ENCODE measurements at places on chromosomes 12 and 14.

DNA sequence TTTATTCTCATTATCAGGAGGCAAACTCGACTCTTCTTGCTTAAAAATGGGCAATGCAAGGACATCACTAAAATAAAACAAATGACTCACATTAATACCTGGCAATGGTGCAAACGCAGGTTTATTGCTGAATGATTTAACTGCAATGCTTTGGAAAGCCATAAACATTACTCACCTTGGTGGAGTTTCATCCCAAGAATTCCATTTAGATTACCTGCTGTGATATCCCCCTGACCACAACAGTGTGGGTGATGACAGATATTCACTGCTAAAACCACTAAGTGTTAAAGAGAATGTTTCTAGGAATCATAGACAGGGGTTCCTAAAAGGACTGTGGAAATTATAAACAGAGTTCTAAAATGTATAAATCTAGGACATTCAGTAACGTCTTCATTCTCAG is 35.3 kb upstream of the CSRNP2 start:
- no peak for DNase-seq

DNA sequence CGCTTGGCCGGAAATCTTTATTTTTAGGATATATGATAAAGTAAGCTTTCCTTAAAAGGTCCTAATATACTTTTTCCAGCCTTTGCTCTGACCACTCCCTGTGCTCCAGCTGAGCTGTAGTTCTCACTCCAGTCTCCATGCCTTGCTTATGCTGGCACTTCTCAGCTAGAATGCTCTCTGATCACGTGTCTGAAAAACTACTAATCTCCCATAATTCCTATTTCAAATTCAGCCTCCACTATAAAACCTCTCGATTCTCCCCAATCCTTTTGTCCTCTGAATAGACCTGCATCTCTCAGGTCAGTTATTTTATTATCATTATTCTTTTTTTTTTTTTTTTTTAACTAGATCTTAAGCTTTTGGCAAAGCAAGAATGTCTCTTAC is 3.7 kb downstream of the BIN2 start:
- DNase-seq: no peak

- DNase-seq: no peak
Observed at GRCh38 chr14:22333422-22334274, 255.4 kb downstream of the DAD1 start.

- DNase-seq: no peak
Observed at GRCh38 chr14:72503696-72504368, 390.1 kb downstream of the DPF3 start.

DNA sequence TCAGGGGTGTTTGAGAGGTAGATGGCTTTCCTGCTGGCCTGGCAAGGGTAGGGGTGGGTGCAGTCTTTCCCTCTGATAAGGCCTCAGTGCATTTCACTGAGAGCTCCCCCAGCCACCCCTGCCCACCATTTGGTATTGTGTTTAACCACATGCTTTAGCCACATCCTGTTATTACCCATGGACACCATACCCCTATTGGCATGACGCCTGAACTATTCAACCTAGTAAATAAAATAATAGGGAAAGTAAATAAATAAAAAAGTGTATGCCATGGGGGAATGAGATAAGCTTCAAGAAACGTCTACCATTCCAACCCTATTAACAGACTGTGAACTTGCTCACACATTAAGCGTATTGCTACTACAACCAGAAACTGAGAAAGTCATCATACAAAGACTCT is 7.6 kb upstream of the LGR5 start:
- no peak for DNase-seq

GRCh38 chr12:40164034-40164433 is 58.2 kb upstream of the SLC2A13 start:
- DNase-seq: no peak

DNA sequence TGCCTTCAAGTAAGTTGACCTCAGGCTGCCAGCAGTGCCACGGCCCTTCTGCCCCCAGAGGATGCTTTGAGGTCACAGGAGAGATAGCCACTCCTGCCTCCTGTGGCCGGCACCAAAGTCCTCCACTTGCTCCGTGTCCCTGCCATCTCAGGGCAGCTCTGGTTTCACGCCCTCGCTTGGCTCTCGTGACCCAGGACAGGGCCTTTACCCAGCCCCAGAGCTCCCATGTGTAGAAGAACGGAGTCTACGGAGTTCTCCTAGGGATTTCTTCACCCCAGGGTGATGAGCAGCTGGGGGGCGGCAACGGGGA is 178.1 kb downstream of the ADGRD1 start:
- DNase-seq: no peak

- no peak for DNase-seq
Observed at GRCh38 chr12:132386926-132387497, 57.6 kb upstream of the GALNT9 start.

DNA sequence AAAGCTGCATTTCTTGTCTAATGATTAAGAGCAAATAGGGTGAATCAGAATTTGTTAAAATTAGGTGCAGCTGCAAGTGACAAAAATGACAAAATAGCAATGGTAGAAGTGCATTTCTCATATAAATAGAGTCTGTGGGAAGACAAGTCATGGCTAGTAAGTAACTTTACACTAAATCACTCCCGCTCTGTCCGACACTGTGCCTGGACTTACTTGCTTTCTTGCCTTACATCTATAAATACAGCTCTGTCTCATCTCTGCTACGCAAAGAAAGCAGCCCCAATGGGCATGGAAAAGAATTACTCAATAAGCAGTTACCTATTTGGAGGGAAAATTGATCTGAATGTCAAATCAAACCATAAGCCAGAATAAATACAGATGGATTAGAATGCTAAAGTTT is 245.4 kb upstream of the KRR1 start:
- DNase-seq: no peak

DNA sequence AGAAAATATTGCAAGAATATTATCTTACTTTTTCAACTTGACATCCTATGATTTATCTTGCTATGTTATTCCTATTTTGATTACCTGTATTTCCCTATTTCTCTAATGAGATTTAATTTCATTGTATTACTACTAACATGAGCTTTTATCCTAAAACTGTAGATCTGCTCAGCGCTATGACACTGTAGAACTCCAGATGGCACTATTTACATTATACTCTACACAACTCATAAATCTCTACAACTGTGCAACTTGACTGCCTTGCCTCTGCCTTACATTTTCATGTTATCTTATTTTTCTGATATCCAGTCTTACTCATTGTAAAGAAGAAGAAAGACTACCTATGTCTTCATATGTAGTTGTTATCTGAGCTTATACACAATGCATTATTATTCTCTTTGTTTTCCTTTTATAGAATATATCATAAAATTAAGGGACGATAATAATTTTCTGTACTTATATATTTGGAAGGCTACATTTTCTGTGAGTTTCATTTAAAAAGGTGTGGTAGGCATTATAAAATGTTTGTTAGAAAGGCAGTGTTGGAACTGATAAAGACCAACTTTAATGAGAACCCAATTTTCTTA is 24.1 kb downstream of the NUP37 start:
- no peak for DNase-seq

DNA sequence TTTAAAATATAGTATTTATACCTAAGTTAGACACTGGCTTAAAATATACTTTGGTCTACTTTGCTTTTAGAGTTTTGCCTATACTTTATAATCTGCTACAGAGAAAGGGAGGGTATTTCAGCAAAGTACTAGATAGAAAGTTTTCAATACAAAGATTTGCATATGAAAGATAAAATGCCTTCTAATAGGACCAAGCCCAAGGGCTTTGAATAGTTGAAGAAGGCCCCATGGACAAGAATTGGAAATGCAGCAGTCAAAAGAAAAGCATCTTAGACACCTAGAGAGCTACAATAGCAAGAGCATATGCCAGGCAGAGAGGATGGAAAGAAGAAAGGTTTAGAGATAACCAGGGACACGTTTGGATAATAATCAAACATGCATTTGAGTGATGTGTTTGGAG is 83.1 kb upstream of the DNM1L start:
- no peak for DNase-seq

DNA sequence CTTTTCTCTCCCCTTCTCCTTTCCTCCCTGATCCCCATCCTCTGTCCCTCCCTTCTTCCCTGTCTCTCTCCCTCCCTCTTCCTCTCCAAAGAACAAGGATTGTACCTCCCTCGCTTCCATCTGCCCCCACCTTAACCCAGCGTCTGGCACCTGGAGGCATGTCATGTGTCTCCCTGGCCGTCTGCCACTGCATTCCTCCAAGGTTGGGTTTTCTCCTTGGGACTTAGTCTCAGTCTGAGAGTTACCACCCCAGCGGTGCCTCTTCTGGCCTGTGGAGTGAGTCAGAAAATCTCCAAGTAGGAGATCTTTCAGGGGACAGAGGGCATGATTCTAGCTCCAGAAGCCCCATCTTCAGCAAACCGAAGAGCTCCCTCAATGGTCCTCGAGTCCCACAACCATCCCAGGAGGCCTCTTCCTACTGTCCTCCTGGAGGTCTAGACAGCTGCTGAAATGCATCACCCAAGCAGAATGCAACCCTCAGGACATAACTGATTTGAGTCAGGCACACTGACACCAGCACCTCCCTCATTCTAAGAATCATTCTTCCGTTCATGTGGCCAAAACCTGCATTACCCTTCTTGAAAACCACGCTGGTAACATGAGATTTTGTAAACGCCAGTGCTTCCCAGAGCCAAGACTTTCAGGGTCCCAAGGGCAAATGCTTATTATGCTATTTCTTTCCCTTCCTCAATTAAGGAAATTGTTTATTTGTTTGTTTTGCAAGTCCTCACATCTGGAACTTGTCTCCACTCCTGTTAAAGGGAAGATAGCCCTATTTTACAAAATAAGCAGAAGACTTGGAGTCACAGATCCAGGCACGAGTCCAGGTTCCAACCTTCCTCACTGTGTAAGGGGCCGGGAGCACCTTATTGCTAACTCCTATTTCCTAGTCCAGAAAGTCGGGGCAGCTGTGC is 463.2 kb downstream of the BCL11B start:
- no peak for DNase-seq

DNA sequence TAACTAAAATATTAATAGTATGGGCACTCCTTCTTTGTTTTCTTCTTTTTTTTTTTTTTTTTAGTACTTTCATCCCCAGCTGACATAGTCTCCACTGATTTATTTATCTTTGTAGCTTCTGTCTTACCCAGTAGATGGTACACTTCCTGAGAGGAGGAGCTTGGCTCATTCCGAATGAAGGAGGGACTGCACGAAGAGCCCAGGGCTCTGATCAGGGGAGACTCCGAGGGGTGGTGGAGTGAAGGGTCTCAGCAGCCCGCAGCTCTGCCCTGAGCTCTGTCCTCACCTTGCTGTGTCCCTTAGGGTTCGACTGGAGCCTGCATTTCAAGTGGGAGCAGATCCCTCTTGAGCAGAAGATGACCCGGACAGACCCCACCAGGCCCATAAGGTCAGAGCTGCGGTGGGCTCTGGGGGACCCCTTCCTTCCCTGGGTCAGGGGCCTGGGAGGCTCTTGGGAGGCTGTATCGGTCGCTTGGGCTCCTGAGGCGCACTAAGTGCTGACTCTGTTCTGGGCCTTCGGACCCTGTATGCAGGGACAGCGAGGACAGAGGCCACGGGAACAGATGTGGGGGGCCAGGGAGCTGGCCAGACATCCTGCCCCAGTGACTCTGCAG is 65.2 kb downstream of the ERH start:
- no peak for DNase-seq

DNA sequence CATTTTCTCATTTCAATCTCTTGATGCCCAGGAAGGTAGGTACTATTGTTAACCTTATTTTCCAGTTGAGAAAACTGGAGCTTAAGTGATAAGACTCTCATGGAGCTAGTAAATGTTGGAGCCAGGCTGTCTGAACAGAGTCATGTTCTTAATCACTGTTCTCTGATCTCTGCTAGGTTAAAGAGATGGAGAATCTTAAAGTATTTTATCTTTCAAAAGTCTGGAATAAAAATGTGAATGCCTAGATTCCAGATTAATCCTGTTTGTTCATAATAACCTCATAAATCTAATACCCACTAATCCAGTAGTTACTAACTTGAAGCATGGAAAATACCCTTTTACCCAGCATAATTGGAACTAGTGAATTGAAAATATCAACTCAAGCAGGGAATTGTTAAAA is 341.0 kb upstream of the RGS6 start:
- no peak for DNase-seq

DNA sequence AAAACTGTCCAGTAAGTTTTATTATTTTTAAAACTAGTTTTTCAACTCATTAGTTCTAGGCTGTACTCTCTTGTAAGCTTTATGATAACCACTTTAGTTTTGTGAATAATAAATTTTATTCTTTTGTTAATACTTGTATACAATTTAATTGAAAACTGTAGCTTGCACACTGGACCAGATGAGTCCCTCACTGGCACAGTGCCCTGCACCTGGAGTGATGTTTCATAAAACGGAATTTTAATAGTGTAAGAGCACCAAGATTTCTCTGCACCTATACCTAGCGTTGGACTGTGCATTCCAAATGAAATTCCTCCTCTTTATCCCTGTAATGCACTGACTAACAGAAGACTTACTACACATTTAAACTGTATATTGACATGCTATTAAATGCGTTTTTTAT is 80.8 kb downstream of the PRIMA1 start:
- no peak for DNase-seq

DNA sequence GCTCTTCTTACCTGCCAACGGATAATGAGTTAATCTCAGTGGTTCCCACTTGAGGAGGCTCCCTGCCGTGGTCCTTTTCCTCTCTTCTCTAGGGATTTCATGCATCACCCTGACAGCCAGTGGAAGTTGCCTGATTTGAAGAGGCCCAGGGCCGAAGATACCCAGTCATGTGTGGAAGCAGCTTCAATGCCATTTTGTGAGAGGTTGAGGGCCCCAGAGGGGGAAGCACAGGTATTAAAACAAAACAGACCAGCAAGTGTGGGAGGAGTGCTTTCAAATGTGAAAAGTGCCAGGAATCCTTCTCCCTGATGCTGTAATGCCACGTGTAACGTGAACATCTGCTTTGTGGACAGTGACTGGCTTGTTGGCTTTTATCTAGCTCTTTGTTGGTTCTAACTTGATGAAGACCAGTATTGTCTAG is 1.5 kb downstream of the TCP11L2 start:
- DNase-seq: no peak

DNA sequence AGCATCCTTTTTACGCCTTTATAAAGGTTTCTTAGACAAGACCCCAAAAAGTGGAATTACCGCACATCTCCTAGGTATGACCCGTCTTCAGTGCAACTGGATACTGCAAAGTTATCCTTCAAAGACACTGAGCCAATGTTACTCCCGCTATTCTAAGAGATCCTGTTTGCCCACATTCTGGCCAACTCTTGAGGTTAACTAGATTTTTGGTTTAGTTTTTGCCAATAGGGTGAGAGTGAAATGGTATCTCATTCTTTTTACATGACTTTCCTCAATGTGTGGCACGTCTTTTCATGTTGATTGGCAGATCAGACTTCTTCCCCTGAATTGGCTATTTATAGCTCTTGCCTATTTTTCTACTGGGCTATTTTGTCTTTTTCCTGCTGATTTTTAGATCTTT is 347.2 kb downstream of the MED13L start:
- no peak for DNase-seq

DNA sequence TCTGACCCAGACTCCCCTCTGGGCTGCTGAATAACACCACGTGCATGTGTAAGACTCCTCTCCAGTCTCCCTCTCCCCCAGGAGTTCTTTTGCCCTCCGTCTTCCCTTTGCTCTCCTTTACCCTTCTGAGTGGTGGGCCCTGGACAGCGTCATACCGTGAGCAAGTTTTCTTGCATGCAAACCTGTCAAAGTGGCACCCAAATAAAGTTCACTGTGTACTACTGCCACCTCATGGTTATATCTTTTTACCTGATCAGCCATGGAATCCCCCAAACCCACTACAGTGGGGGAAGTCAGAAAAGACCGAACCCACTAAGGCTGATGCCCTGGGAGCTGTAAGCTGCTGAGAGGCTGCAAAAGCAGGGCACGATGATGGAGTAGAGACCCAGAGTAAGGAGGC is 131.1 kb upstream of the VRK1 start:
- no peak for DNase-seq

- no peak for DNase-seq
Observed at GRCh38 chr12:11656550-11656949, 7.1 kb downstream of the ETV6 start.

- no peak for DNase-seq
Observed at GRCh38 chr12:82848845-82849244, 162.1 kb downstream of the TMTC2 start.
